NCI-H748 treated with DMSO at 0.1 percent for 48 hours (cell line): ENCODE measurements at places on chromosomes 11 and 22.

- DNase-seq = no peak
Measured at GRCh38 chr22:45248832-45249561, 8.3 kb upstream of the KIAA0930 start.

DNA sequence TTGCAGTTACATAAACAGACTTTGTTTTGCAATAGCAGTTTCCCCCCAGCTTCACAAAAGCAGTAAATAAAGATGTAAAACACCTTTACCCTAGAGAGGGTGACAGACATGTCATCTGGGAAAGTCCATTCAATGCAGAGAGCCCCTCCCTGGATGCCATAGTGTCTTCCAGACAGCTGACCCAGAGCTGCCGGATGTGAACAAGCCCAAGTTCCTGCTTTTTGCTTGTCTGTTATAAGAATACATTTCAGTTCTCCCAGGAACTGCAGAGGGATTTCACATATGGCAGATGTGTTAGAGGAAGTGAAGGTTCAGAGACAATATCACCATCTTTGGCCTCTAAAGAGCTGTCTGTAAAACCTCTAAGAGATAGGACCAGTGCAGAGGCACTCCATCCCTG is 48.9 kb downstream of the RELT start:
- DNase-seq = no peak

- DNase-seq = no peak
Measured at GRCh38 chr11:131838016-131838415, 467.6 kb downstream of the NTM start.

DNA sequence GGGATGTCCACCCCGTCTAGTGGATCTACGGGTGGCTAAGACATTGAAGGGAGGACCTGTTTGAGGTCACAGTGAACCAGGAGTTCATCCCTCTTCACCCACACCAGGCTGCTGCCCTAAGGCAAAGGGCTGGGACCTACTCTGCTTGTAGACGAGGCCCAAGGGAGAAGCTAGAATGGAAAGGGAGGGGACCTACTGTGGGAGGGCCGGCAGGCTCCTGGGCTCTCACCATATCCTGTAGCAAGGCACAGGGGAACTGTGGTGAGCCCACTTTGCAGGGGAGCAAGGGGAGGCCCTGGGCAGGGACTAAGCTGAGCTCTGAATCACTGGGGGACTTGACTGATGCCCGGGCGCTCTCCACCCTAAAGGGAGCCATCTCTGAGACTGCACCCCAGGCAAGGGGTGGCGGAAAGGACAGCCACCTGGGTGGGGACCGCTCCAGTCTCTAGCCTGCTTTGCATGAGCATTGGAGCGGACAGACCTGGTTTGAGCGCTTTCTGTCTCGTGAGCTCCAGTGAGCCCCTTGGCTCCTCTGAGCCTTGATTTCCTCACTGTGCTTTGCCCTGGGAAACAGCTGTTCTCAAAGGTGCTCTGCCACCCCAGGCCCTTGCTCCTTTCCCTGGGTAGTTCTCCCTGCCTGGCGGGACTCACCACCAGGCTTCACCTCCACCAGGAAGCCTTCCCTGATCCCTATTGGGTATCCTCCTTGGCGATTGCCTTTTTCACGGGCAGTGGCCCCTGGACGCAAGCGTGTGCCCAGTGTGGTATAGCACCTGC is 24.2 kb downstream of the PARVG start:
- no peak for DNase-seq

DNA sequence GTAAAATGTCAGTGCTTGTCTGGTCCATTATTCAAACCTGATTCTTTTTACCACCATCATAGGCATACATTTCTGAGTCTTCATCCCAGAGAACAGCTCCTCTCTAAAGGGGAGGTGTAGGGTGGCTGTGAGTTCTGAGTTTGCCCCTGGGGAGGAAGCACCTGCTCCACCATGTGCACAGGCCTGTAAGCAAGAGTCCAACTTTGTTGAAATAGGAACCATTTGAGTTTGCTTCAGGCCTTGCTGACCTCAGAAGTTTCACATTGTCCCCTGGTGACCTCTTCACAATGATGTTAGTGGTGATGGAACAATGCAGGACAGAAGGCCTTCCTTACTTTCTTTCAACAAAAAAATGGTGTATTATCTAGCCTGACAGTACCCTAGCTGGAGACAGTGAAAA is 54.6 kb upstream of the TOP3B start:
- DNase-seq = no peak
